ENCODE measurements at places on chromosomes 3 and 15.

DNA sequence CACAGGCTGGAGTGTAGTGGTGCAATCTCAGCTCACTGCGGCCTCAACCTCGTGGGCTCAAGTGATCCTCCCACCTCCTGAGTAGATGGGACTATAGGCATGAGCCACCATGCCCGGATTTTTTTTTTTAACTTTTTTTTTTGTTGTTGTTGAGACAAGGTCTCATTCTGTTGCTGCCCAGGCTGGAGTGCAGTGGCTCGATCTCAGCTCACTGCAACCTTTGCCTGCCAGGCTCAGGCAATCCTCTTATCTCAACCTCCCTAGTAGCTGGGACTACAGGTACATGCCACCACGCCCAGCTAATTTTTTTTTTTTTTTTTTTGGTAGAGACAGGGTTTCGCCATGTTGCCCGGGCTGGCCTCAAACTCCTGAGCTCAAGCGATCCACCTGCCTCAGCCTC lies 64.1 kb downstream of the NOX5 start:
- no peak for DNase-seq

GRCh38 chr15:25251700-25252390 lies 187.0 kb downstream of the UBE3A start:
- no peak for DNase-seq

DNA sequence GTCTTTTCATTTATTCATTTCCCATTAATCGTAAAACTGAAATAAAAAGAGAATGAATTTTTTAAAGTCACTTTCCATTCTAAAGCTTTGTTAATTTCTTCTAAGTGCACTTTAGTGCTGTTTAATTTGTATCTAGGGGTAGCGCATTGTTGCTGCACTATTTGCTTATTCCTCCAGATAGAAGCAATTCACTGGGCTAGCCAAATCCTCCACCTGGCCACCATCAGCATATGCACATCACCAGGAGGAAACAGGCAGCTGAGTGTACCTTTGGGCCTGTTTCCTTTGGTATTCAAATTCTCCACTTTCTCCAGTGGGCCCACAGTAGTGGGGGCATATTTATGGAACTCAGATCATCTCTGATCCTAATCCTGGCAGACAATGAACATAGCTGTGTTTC lies 29.8 kb upstream of the CPB1 start:
- no peak for DNase-seq

DNA sequence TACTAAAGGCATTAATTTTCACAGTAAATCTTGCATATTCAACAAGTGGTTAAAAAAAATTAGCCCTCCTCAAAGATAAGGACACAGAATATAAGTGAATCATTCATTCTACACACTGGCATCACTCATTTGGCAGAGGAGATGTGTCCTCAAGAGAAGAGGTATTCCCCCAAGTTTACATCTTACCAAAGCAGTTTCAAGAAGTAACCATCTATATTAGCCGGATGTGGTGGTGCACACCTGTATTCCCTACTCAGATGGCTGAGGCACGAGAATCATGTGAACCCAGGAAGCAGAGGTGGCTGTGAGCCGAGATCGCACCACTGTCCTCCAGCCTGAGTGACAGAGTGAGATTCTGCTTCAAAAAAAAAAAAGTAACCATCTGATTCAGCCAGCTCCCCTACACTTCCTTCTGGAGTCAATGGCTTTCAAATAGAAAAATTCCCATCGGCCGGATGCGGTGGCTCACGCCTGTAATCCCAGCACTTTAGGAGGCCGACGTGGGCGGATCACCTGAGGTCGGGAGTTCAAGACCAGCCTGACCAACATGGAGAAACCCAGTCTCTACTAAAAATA lies 15.4 kb downstream of the RAF1 start:
- no peak for DNase-seq

DNA sequence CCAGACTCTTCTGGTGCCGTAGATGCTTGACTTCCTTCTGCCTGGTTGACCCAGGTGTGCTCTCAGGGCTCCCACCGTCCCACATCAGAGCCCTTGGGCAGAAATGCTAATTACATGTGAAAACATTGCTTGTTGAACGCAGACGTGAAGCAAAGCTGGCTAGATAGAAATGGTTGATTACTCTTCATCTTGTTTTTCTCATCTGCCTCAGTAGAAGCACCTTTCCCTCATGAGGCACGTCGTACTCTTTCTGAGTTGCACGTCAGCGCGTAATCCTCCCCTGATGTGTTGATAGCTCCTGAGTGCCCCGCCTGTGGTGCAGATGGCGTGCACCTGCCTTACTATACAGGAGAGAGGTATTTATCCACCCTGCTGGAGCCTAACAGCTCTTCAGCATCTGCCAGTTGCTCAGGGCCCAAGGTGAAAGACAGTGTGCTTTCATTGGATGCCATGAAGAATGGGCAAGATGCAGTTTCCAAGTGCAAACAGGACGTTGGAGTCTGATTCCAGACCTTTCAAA lies 18.1 kb downstream of the MAP6D1 start:
- DNase-seq: no peak

DNA sequence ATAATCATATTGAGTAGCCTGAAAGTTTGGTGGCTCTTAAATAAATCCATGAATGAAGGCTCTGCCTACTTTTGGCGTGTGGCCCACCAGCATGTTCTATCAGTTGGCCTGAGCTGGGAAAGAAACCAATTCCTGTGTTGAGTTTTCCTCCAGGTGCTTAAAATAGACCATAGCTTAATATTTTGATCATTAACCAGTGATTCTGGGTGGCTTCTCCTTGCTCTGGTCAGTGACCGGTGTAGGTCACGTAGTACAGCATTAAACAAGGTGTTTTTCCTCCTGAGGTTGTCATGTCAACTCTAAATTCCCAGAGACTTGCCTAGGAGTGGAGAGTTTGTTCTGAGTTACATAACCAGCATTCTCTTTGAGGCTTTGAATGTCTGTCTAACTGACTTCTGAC lies 1.3 kb downstream of the HHLA2 start:
- no peak for DNase-seq

GRCh38 chr3:29577250-29577649 lies 296.4 kb downstream of the RBMS3 start:
- no peak for DNase-seq

DNA sequence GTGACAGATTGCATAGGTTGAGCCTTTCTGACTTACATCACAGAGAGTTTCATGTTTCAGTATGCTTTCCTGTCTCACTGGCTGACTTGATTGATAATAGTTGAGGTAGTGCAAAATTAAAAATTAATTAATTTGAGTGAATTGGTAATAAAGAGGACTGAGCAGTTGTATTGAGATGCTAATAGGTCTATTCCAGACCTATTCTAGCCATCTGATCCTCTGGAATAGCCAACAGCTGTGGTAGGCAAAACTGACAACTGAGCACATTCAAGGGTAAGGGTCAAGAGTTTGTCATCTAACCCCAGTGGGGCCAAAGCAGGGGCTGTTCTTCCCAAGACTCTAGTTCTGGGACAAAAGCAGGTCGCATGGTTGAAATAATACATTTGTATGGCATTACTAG lies 132.4 kb downstream of the EPHA3 start:
- DNase-seq: no peak

DNA sequence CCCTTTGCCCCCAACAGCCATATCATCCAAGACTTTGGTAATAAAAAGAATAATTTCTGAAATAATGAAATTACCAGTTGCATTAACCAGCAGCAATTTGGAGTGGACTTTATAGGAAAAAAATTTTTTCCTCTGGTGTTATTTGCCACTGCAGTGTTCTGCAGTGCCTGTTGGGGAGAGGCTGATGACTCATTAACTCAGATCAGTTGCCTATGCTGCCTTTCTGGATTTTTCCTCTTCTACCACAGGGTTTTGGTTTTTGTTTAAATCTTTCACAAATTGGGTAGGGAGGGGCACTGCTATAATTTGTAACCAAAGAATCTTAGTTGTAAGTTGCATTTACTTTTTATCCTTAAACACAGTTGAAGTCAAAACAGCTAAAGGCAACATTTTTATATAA lies 22.7 kb downstream of the ATP6V1A start:
- peak; percentile 45 for DNase-seq

GRCh38 chr15:70036585-70037291 lies 61.0 kb downstream of the TLE3 start:
- no peak for DNase-seq

- DNase-seq: no peak
These were observed 608.1 kb upstream of the UBE2E2 start for GRCh38 chr3:22594990-22595389.

DNA sequence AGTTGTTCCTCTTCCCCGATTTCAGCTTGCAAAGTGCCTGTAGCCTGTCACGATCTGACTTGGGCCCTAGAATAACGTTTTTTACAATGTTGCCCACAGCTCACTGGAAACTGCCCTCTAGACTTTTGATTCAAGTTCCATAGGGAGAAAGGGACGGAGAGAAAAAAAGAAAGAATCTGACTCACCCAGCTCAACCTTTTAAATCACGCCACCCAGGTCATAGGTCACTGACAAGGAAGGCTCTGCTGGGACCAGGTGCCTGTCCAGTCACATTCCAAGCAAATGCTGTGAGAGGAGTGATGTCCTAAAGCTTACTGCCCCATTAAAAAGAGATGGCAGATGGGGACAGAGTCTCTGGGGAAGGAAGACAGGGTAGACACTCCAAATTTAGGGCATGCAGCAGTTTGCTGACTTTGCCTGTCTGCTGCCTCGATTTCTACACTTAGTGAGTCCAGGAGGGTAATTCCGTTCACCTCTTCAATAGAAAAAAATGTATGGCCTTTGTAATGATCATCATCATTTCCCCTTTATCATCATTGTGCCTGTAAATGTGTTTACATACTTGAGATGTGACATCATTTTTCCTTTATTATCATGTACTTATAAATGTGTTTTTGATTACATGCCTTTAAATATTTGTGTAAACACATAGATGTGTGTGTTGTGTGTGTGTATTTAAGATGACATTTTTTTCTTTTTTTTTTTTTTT lies 8.4 kb upstream of the MYO1E start:
- DNase-seq: no peak

DNA sequence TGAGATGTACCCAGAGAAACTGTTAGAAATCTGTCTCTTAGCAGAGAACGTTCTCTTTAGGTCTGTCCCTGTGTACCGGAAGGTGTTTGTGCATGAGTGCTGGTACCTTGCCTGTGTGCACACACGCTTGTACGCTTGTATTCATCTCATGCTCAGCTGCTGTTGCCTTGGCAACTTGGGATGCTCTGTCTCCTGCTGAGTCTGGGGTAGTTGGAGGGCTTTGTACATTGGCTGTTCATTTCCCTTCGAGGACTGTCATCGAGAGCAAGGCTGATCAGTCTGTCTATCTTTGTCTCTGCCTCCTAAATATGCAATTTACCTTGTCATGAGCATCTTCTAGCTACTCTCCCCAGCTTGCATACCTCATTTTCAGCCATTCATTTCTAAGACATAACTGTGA lies 147.2 kb downstream of the SLCO3A1 start:
- no peak for DNase-seq

- no peak for DNase-seq
These were observed 130.8 kb downstream of the UACA start for GRCh38 chr15:70632491-70633102.

GRCh38 chr15:69990566-69991421 lies 106.9 kb downstream of the TLE3 start:
- DNase-seq: no peak

GRCh38 chr15:64754663-64755426 lies 20.5 kb downstream of the RBPMS2 start:
- DNase-seq: no peak

GRCh38 chr15:66452420-66452819 lies 45.1 kb downstream of the SNAPC5 start:
- DNase-seq: no peak

- DNase-seq: no peak
These were observed 1561.6 kb downstream of the OTOL1 start for GRCh38 chr3:163058031-163058854.

GRCh38 chr15:67186688-67187087 lies 67.8 kb downstream of the AAGAB start:
- DNase-seq: no peak

- no peak for DNase-seq
These were observed 2.7 kb downstream of the CD200R1 start for GRCh38 chr3:112972158-112972557.

GRCh38 chr15:67109141-67110034 lies 44.0 kb downstream of the SMAD3 start:
- DNase-seq: peak; percentile 97

DNA sequence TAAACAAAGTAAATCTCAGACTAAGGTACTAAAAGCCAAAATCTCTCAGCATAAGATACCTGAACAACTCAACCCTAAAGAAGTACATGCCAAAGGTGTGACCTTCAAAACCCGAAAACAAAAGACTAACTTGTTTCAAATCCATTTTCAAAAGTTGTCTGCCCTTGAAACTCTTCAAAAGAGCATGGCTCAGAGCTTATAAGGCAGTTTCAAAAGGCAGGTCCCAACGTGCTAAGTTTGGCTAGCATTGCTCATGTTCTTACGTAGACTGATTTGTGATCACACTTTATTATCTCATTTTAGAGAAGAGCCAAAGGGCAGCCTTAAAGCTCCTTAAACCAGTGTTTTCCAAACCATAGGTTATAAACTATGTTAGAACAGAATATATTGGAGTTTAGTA lies 112.2 kb downstream of the FEZF2 start:
- DNase-seq: no peak

GRCh38 chr3:125266971-125267370 lies 54.4 kb upstream of the SLC12A8 start:
- no peak for DNase-seq

DNA sequence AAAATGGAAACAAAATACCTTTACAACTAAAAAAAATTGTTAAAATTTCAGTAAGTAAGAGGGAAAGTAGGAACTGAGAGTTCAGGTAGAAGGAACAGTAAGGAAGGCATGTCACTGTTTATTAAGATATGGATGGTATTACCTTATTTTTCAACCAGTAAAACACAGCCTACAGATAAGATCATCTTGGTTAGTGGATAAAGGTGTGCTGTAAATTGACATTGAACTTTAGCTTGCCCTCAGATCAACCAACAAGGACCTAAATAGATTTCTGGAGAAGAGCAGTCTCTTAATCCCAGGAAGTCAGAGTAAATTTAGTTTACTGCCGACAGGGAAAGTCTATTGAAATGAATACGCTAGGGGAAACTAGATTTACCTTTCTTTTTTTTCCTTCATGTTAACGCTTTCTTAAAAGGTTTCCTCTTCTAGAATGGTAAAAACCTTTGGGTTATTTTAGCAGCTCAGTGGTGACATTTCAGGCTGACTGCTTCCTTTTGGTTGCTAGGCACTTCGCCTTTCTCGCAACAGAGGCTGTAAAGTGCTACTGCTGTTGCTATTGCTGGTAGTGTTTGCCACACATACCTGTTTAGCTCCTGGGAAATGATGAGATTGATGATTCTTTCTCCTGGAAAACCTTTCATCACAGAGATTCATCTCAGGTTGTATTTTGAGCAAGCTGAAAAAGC lies 12.9 kb downstream of the DZIP3 start:
- DNase-seq: no peak

GRCh38 chr15:77898811-77899730 lies 178.4 kb downstream of the TBC1D2B start:
- DNase-seq: no peak

GRCh38 chr3:183328164-183328563 lies 75.1 kb downstream of the B3GNT5 start:
- DNase-seq: no peak
